Neural progenitor cell (in vitro differentiated cells): ENCODE measurements at places on chromosomes 3 and 15. TPM values are rescaled to one million over a fixed set of nuclear protein-coding genes. Genes with fewer than 3 reads are reported as not detected.
A peak's percentile ranks its signal among the peaks of the same experiment; 100 is the strongest.

- DNase-seq: no peak
Observed at GRCh38 chr3:37441689-37442088, 267.3 kb upstream of the LRRFIP2 start.

DNA sequence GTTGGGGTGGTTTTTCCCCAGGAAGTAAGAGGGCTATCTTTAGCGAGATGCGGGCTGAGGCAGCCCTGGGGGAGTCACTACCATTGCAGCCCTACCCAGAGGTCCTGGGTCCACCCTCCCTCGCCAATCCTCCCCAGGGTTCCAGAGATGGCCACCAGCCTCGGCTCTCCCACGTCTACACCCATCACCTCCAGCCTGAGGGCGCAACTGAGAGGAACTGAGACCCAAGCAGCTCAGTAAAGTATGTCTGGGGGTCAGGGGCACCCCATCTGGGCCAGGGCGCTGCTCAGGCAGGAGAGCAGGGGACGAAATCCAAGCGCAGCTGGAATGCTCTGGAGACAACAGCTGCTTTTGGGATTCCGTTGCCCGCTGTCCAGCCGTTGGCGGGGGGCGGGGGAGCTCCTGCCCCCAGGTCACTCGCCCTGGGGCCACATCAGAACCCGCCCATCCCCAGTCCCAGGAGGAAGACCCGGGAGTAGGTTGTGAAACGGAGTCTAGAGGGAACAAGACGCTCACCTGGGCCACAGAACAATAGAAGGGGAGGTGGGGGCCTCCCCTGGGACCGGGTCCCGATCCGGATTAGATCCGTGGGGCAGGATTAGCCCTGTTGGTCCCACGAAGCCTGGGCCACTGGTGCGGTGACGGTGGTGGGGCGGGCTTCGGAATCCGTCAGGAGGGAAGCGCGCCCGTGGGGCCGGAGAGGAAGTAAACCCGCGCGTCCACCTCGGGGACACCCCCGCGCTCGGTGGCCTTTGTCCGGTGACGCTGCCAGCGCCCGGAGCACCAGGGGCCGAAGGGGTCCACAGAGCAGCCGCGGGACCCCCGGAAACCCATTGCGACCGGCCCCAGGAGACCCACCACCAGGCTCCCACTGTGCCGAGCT, 1.4 kb upstream of the NDUFAF3 start:
- DNase-seq: peak; percentile 78

DNA sequence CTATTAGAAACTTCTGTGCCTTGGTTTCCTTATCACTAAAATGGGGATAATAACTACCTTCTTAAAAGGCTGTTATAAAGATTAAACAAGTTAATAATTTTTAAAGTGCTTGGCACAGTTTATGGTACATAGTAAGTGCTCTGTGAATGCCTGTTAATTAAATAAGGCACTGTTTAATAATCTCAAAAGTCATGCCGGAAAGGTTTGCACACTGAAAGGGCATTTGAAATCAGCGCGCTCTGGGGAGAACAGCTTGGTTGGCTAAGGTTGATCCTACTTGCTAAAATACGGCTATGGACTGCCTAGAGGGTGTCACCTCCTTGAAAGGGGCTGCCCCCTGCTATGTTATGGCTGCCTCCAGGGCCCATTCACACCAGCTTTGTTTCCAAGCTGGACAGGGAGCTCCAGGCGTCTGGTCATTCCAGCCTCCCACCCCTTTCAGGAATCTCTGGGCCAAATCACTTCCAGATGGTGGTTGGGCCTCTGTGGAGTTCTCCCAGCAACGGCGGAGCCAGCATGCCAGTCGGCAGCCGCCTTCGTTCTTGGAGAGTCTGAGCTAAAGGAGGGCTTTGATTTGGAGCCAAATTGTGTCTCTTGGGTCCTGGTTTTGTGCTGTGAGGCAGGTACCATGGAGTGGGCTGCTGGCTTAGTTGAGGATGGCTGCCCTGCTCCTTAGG, 5.9 kb downstream of the FLNB start:
- DNase-seq: no peak

DNA sequence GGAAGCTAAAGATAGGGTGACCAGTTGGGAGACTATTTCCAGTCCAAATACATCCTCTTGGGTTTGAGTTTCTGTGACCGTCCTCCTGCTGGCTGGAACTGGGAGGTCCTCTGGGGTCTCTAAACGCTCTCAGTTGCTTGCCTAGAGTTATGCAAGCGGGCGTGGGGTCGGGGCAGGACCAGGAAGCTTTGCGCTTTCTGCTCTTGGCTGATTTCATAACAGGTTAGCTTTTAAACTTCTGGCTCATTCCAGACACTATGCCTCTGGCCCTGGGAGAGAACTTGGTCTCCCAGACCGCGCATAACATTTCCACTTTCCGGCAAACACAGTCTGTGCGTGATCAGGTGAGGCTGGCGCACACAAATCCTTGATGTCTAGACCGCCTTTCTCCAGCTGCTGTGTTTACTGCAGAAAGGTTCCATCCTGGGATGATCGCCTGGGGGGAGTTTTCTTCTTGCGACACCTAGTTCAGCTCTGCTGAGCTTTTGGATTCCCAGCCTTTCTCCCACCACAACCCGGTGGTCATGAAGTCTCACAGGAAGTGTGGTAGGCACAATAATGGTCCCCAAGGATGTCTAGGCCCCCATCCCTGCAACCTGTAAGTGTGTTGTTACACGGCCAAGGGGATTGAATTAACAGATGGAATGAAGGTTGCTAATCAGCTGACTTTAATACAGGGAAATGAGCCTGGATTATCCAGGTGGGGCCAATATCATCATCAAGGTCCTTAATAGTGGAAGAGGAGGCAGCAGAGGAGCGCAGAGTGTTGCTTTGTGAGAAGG, 23.6 kb upstream of the CGNL1 start:
- DNase-seq: no peak

Gene RCN2
- total RNA-seq: 358 and 645 TPM in 2 replicates

Gene SLC38A3
- 0.17 and 0.77 TPM in 2 replicates for total RNA-seq

Gene FILIP1L
- total RNA-seq: 0.09 and 0.15 TPM in 2 replicates

DNA sequence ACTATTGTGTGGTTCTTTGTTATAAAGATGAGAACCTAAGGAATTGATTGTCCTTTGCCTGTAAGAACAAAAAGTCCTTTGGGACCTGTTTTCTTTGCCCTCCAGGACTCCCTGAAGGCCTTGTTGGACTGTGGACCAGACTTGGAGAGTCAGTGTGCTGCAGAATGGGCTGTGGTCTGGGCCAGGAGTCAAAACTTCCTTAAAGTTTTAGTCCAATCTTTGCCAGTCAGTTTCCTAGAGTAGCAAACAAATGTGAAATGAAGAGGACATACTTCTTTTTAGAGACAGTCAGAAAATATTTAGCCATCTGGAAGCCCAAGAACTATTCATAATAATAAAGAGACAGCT, 45.4 kb downstream of the PDE8A start:
- DNase-seq: no peak
